ENCODE measurements at places on chromosomes 13 and 19.

DNA sequence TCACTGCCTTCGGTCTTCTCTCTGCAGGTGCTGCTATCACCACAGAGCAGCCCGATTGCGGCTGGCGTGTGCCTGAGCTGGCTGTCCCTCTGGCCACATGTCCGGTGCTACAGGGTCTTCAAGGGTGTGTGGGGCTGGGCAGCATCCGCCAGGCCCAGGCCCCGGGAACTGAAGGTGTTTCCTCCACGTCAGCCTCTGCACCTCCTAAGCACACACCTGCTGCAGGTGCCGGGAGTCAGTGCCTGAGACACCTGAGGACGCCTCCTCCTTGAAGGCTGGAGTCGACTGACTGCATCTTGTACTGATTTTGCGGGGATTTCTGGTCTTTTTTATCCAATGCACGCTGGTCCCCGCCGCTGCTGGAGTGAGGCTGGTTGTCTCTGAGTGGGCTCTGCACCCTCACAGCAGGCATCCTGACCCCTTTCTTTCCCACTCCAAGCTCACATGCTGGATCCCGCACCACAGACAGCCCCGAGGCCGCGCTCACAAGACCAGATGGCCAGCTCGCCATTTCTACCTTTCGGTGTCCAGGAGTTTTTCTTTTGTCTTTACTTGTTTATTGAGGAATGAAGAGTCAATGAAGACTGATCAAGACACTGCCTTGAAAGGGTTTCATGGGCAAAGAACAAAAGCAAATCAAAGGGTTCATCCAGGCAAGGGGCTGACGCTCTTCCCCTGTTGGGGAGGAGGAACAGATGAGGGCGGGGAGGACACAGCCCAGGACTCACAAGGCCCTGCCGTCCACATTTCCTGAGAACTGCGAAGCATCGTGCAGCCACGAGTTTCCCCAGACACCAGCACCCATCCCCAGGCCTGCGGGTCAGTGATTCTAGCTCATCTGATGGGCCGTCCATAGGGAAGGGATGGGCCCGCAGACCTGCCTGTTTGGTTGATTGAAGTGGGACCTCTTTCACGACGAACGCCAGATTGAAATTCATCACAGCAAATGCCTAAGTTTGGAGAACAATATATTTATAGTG lies 203.8 kb upstream of the SOX1 start:
- no peak for DNase-seq

DNA sequence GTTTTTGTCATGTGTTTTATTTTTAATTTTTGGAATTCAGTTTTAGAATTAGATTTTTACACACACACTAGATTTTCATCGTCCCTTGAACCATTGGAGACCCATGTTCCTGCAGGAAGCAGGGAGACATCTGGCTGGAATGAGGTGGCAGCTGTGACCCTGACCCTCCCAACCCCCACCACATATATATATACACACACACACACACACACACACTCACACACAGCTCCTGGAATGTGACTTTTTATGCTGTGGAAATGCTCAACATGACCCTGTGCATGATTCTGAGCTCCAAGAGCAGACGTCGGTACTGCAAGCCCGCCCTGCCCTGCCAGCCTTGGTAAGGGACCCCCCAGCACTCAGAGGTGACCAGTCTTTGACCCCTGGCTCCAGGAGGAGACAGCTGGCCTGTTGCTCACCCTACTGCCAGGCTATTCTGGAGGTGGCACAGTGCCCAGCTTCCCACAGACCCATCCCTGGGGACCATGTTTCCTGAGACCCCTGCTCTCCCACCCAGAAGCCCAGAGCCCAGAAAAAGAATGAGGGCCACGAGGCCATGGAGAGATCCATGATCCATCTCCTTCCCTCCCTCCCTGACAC lies 103.2 kb upstream of the VSTM2B start:
- DNase-seq, result no peak

GRCh38 chr13:79547211-79548195 lies 66.5 kb downstream of the NDFIP2 start:
- DNase-seq, result no peak

DNA sequence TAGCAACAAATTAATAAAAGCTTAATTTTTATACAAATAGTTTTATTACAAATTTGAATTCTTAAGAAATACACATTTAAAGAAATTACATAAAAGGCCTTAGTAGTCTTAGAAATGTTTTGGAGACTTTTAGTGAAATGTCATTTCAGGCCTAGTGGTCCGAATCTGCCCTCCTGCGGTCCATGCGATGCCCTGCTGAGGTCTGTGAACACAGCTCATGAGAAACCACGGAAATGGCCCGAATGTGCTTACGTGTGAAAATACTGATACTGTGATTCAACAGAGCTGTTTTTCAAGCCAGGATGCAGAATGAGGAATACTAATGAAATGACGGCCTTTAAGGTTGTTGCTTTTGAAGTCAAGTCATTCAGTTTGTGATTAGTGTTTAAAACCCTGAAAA lies 157.9 kb downstream of the COL4A1 start:
- DNase-seq, result no peak

All from activated T-helper 1 cell treated with anti-CD3 and anti-CD28 coated beads, Interleukin-2, amount 50 U/mL, for 16 hours (primary cell).